Activated CD8-positive, alpha-beta memory T cell treated with anti-CD3 and anti-CD28 coated beads, Interleukin-2, amount 10 ng/mL, durations not matched to agents 7 days and 5 days (primary cell): ENCODE measurements at places on chromosomes 6 and 20. TPM values are rescaled to one million over a fixed set of nuclear protein-coding genes. Genes with fewer than 3 reads are reported as not detected.

Gene HMGCLL1
- not detected for total RNA-seq

Gene DNPH1
- 60.0 TPM for total RNA-seq

Gene LY6G6D
- not detected for total RNA-seq

DNA sequence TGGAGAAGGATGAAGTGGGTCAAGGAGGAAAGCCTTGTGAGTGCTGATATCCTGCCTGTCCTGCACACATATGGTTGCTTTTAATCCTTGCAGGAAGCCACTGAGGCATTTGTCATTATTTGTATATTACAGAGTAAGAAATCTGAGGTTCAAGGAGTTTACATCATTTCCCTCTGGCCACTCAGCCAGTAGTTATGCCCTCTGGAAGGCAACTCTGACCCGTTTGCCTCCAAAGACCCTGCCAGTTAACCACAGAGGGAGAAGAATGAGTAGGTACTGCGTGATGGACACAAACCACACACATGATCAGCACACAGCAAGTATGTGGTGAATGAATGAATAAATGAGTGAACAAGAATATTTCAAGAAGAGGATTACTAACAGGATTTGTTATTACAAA, 7.9 kb upstream of the FAM210B start:
- no peak for DNase-seq

GRCh38 chr6:10831609-10832008, 6.7 kb downstream of the MAK start:
- DNase-seq: no peak

- DNase-seq: no peak
These were observed 110.1 kb downstream of the PLG start for GRCh38 chr6:160812097-160812496.

GRCh38 chr6:21987501-21987957, 309.3 kb downstream of the PRL start:
- DNase-seq: no peak
